ENCODE measurements at places on chromosomes 12 and 14.

DNA sequence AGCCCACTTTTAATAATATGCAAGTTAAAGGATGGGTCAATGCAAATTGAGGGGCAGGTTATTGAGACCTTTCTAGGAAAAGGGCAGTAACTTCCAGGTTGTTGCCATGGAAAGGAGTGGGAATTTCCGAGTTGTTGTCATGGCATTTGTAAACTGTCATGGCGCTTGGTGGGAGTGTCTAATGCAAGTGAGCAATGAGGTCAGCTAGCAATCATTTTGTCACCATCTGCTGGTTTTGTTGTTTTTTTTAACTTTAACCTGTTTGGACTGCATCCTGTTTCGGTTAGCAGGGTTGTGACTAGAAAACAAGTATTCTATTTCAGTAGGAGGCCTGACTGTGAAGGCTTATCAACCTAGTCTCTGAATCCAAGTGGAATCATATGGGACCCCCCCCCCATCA lies 85.8 kb upstream of the TSPAN11 start:
- DNase-seq: no peak

DNA sequence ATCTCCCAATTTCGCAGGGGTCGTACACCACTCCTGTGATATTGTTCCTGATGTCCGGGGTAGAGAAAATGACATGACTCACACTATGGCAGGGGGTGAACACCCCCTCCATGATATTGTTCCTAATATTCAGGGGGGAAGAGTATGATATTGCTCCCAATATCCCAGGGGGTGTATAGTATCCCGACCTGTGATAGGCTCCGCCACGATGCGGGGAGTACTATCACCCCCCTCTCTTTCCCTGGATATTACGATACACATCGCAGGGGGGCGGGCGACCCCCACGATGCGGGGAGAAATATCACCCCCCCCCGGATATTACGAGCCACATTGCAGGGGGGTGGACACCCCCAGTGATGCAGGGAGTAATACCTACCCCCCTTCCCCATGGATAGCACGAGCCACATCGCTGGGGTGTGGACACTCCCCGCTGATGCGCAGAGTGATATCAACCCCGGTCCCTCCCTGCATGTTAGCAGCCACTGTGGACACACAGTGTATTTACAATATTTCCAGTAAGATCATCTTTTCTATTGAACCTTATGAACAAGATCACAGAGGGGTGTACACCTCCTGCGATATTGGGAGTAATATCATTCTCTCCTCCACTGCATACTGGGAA lies 17.7 kb downstream of the SMIM41 start:
- DNase-seq: peak; percentile 7

- DNase-seq: no peak
Observed at GRCh38 chr12:117370588-117370987, 9.2 kb upstream of the NOS1 start.

DNA sequence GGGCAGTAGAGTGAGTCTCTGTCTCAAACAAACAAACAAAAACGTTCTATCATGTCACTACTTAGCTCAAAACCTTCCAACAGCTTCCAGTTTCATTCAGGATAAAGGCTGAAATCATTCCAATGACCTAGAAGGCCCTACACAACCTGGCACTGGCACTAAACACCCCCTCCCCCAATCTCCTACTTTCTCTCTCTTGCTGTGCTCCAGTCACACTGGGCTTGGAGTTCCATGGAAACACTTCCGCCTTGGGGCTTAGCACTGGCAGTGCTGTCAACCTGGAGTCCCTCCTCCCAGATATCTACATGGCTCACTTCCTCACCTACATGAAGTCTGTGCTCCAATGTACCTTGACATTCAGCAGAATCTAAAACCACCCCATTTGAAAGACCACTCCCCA lies 65.0 kb upstream of the SINHCAF start:
- DNase-seq: no peak

DNA sequence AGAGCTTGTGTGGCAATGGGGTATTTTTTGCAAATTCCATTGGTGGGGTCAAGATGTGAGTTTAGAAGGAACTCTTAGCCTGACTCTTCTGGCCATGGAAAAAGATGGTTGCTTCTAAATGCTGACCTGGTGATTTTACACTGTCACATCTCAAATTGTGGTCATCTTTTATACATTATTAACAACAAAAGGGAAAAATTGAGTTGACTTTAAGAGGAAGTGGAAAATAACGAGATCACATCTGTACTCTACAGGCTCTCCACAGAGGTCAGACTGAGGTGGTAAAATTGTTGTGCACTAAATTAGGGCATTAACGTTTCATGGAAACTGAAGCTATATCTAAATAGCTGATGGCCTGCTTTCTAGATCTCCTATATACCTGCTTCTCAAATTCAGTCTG lies 44.7 kb downstream of the PTPN11 start:
- no peak for DNase-seq

GRCh38 chr12:124608450-124608870 lies 41.0 kb upstream of the NCOR2 start:
- no peak for DNase-seq

GRCh38 chr14:29799464-29800095 lies 128.1 kb downstream of the PRKD1 start:
- DNase-seq: no peak

Data from SK-N-SH (cell line).